ENCODE measurements at places on chromosomes 3 and 15.

DNA sequence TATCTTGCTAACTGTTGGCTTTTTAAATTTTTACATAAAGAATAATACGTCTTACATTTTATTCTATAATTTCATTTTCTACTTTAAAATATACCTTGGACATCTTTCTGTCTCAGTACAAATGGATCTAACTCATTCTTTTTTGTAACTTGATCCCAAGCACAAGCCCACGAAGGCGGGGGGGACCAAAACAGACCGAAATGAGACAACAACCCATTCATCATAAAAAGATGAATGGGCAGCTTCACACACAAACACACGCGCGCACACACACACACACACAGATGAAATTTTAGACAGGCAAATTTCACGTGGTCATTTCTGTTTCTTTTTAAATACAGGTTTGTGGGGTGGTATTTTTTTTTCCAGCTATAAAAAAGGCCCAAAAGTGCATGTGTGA is 271.3 kb upstream of the TOPAZ1 start:
- DNase-seq, result no peak

GRCh38 chr15:51097553-51098330 is 3.0 kb upstream of the TNFAIP8L3 start:
- no peak for DNase-seq

DNA sequence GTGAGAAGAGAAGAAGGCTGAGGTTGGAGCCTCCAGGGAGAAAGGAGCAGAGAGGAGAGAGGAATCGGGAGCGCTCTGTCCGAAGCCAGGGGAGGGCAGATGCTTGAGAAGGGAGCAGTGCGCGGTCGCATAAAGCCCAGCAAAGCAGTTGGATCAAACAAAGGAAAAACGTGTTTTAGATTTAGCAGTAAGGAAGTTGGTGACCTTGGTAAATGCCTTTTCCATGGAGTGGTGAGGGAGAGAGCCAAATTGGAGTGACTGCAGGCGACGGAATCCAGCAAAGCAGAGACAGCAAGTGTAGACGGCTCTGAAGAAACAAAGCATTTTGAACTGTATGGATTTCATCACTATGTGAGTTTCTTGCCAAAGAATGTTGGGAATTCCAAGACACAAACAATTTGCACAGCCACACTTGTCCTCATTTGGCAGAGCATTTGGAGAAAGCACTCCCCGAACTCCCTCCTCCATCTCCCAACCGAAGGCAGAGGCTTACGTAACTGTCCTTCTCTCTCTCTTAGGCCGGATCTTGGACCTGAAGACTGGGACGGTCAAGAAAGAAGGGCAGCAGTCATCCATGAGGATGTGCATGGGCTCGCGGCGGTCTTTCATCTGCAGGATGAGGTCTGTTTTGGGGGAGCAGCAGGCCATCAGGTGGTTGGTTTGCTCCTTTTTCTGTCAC is 103.6 kb downstream of the ARNT2 start:
- no peak for DNase-seq

GRCh38 chr15:39581242-39581792 is 438 bp downstream of the THBS1 start:
- no peak for DNase-seq

DNA sequence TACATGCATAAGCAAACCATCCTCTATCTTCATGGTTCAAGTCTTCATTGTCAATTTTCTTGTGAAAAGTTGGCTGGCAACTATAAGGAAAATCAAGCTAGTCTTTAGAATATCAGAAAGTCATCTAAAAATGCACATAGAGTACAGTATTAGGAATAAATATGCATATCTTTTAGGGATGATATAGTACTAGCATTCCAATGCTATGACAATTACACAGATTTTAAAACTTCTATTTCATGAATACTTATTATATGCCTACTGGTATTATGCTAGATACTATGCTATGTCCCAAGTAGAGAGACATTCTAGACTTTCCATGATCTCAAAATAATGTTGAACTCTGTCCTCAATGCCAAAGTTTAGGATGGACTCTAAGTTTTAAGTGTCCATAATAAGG is 81.3 kb upstream of the NAALADL2 start:
- DNase-seq, result no peak

- no peak for DNase-seq
Measured at GRCh38 chr15:55846116-55846707, 103.3 kb upstream of the PRTG start.

DNA sequence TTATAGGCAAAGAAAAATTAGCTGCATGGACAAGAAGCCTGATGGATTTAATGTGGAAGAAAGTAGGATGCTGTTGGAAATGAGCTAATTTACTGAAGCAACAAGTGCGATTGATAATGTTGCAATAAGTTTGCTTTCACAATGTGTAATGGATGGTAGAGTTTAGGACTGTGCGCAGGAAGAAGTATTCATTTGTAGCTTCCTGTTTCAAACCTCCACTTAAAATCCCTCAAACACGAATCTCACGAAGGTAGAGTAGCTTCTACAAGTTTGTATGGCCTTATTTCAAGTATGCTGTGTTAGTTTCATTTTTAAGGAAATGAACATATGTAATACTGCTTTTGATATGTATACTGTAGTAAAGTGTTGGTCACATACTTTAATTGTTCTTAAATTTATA is 42.3 kb downstream of the KCNH8 start:
- no peak for DNase-seq

- no peak for DNase-seq
Measured at GRCh38 chr3:174100744-174101143, 703.2 kb downstream of the NLGN1 start.

- DNase-seq, result no peak
Measured at GRCh38 chr3:65927576-65927975, 111.1 kb downstream of the MAGI1 start.

- DNase-seq, result no peak
Measured at GRCh38 chr3:154195620-154196356, 74.6 kb downstream of the ARHGEF26 start.

GRCh38 chr3:31436830-31437229 is 95.9 kb upstream of the STT3B start:
- DNase-seq, result no peak

GRCh38 chr3:76387000-76387399 is 601.7 kb upstream of the ZNF717 start:
- no peak for DNase-seq

GRCh38 chr3:153061938-153062528 is 100.0 kb upstream of the RAP2B start:
- DNase-seq, result no peak

DNA sequence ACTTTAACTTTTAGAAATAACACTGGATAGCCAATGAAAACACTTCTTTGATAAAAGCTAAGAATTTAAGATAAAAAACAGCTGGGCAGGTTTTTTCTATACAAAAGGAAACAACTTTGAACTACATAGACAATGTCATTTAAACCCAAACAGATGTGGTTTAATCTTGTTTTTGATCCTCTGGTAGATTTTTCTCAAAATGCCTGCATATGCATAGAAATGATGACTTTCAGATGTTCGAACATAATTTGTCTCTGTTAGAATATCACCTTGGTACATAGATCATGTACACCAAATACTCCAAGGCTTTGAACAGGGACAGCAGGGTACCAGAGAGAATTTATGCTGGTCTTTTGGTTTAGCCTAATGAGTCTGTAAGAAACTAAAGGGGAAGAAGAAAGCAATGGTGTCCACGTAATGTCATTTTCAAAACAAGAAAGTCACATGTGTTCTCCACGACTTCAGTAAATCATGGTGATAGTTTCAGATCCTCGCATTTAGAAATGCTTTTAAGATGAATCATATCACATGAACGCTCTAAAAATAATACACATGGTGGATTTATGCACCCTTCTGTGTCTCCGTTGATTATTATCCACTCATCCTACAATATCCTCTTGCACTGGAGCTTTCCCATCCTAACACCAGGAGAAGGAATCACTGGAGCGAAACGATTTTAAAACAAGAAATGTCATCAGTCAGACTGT is 160.1 kb upstream of the PDZRN3 start:
- no peak for DNase-seq

DNA sequence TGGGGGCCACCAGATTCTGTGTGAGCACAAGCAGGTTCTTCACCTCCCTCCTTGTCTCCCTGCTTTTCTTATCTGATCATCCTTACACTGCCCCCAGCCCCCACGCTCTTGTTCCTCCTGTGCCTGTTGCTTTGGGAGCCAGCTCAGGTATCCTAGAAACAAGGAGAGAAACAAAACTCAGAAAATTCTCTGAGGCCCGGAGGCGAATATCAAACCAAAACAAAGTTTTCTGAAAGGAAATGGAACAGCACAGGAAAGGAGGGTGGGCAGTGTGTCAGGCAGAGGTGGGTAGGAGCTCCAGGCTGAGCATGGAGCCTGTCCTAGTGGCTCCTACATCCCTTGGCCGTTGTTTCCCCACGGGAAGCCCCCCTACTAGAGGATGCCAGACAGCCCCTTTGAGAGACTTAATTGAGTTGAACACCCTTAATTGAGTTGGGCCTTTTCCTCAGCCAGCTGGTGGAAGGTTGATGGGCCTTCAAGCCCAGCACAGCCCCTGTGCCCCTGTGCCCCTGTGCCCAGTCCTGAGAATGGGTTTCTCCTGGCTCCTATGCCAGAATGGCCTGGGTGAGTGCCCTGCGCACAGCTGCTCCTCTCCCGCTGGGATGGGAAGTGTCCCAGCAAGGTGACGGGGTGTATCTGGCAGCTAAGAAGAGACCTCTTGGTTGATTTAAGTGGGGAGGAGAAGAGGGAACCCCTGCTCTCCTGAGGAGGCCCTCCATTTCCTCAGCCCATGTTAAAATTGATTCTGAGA is 22.8 kb upstream of the JMJD7 start:
- DNase-seq, result peak; percentile 39

DNA sequence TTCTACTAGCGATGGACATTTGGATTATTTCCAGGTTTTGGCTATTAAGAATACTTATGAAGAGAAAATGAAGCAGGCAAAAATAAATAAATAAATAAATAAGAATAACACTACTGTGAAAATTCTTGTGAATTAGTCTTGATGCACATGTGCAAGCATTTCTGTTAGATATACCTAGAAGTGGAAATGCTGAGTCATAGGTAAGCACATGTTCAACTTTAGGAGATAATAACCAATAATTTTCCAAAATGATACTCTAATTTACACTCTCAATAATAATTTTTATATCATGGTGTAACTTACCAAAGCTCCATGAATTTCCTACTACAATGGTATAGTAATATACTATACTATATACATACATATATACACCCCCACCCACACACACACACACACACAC is 23.4 kb downstream of the EMC4 start:
- DNase-seq, result no peak

DNA sequence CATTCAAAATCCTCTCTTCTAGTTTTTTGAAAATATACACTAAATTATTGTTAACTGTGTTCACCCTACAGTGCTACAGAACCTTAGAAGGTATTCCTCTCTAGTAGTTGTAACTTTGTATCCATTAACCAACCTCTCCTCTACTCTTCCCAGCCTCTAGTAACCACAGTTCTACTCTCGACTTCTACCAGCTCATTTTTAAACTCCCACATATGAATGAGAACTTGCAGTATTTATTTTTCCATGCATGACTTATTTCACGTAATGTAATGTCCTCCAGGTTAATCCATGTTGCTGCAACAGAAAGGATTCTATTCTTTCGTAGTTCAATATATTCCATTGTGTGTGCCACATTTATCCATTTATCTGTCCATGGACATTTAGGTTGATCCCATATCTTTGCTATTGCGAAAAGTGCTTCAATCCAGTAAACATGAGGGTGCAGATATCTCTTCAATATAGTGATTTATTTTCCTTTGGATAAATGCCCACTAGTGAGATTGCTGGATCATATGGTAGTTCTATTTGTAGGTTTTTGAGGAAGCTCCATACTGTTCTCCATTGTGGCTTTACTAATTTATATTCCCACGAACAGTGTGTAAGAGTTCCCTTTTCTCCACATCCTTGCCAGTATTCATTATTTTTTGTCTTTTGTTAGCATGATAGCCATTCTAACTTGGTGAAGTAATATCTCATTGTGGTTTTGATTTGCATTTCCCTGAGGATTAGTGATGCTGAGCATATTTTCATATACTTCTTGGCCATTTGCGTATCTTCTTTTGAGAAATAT is 113.7 kb upstream of the SMAD3 start:
- no peak for DNase-seq

DNA sequence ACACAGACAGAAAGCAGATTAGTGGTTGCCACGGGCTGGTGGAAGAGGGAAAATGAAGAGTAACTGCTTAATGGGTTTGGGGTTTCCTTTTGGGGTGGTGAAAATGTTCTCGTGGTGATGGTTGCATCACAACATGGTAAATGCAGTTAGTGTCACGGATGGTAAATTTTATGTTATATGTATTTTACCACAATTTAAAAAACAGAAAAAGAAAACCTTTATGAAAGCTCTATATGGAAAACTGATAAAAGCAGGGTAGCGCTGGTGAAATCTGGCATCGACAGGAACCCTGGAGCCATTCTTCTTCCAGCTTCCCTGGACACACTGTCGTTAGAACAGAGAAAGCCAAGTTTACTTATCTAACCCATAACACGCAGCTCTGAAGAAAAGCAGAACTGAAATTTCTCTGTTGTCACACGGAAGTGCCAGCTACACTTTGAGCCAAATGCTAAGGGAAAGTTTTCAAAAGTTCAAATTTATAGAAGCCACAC is 287.7 kb upstream of the NR2F2 start:
- no peak for DNase-seq

- DNase-seq, result peak; percentile 45
Measured at GRCh38 chr3:57943525-57944495, 64.4 kb upstream of the FLNB start.

- DNase-seq, result no peak
Measured at GRCh38 chr3:127124120-127124519, 68.8 kb upstream of the PRR23E start.

DNA sequence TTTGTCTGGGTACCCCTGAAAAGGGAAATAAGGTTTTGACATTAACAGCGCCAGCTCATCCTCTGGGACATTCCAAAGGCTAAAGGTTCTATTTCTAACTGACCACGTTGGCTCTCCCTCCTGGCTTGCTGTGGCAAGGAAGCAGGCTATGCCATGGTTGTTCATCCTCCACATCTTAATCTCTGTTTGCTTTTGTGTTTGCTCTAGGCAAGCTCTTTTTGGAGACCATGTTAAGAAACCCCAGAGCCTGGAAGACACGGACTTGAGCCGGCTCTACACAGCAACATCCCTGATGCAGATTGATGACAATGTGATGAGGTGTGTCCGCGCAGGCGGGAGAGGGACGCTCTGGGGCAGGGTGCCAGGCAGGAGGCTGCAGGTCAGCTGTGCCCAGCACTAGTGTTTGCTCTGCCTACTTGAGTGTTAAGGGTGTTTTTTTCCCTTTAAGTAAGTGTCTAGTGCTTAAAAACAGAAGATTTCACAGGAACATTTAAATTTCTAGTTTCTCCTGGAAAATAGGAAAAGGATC is 33.3 kb downstream of the RLBP1 start:
- DNase-seq, result no peak

DNA sequence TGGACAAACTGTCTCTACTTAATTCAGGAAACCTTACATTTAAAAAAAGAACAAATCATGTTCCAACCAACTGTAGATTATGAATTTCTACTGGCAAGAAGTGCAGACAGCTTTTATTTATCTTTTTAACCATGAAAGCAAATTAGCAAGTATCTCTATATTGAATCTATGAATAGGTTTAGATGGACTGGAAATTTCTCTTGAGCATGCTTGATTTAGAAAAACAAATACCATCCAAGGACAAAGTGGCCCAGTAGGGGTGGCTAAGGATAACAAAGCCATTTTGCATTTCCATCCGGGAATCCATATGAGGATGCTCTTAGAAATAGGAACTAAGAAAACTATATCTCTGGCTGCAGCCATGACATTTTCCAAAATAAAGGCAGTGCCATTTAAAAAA is 150.6 kb downstream of the KCNMB2 start:
- DNase-seq, result no peak

Measured in activated effector memory CD4-positive, alpha-beta T cell treated with anti-CD3 and anti-CD28 coated beads, Interleukin-2, amount 50 U/mL, for 16 hours (primary cell).